GM19239 (cell line): ENCODE measurements at places on chromosomes 11 and 22.

GRCh38 chr11:44973632-44974401 lies 23.1 kb upstream of the TP53I11 start:
- no peak for DNase-seq

DNA sequence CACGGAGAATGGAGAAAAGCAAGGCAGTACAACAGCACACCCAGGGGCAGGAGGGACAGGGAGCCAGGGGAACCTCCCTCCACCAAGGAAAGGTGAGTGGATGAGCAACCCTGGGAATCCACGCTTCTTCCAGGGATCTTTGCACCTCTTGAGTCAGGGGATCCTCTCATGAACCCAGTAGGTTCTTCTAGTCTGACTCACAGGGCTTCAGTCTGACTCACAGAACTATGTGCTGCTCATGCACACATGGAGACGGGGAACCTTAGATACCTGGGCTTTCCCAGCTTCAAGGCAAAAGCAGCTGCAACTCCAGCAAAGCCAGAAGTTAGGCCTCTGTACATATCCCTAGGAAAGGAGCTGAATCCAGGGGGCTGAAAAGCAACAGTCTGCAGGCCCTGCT lies 1021.4 kb upstream of the TENM4 start:
- DNase-seq, result no peak

DNA sequence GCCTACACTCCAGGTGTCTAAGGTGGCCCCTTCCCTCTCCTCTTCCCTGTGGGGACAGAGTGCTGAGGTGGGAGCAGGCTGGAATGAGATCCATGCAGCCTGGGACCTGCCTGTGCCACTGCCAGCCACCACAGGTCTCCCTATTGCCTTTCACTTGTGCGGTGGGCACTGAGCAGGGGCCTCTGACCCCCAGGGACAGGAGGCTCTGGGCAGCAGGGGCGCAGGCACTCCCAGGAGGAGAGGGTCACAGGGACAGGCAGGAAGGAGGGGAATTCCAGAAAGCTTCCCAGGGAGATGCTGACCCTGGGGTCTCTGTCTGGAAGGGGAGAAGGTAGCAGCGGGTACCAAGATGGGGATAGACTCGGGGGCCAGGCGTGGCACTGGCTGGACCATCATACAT lies 228.5 kb upstream of the B3GAT1 start:
- no peak for DNase-seq

DNA sequence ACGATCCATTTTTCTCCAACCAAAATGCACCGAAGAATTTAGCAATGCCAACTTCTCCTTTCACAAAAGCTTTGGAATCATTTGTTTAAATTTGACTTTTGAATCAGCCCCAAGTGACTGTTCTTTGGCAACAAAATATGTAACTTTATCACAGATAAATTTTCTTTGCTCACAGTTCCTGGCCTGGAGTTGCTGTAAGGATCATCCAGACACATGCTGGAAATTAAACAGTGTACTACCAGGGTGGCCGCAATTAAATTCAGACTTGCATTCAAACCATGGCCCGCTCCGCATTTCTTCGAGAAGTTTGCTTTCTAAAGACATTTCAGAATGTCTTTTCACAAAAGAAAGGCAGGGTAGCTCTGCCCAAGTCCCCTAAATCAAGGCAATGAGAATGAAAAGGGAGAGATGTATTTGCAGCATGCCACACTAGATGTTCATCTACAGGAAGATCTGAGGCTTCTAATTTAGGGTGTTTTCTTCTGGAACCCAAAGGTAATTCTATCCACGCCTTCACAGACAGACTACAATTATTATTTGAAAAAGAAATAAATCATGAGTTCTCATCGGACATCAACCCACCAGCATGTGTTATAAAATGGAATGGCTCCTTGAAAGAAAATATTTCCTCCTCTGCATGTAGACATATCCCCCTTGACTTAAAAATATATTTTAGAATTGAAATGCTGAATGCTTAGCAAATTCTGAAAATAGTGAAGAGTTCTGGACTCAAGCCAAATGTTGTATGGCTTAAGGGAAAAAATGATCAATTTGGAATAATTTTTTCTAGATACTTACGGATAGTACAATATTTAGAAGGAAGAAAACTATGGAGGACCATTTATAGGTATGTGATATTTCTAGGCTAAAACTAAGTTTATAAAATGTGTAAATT lies 189.7 kb upstream of the BLID start:
- no peak for DNase-seq

GRCh38 chr22:28547132-28547842 lies 132.4 kb downstream of the TTC28 start:
- DNase-seq, result no peak

- no peak for DNase-seq
Measured at GRCh38 chr11:898540-899190, 11.9 kb downstream of the CHID1 start.

GRCh38 chr11:123702139-123702538 lies 39.3 kb downstream of the ZNF202 start:
- no peak for DNase-seq

- no peak for DNase-seq
Measured at GRCh38 chr11:28144808-28145207, 36.6 kb downstream of the METTL15 start.

GRCh38 chr11:12123799-12124198 lies 13.4 kb downstream of the MICAL2 start:
- DNase-seq, result no peak

- DNase-seq, result no peak
Measured at GRCh38 chr22:17918840-17919239, 105.5 kb downstream of the MICAL3 start.

DNA sequence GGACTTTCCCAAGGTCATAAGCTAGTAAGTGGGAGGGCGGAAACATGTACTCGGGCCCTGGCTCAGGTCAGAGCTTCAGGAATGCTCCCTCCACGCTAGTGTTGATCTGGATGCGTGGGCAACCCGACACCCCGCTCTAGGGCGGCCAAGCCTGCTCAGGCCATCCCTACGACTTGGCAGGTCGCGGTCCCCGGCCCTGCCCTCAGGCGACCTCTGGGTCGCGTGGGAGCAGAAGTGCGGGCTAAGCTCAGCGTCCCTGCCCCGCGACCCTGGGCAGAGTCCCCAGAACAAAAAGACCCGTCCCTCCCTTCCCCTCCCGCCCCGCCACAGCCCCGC lies 781 bp upstream of the TEF start:
- no peak for DNase-seq

GRCh38 chr22:49738006-49738405 lies 89.7 kb downstream of the BRD1 start:
- DNase-seq, result no peak

- DNase-seq, result no peak
Measured at GRCh38 chr11:34149786-34150185, 44.4 kb downstream of the NAT10 start.

GRCh38 chr11:113572136-113572735 lies 97.0 kb upstream of the DRD2 start:
- no peak for DNase-seq

DNA sequence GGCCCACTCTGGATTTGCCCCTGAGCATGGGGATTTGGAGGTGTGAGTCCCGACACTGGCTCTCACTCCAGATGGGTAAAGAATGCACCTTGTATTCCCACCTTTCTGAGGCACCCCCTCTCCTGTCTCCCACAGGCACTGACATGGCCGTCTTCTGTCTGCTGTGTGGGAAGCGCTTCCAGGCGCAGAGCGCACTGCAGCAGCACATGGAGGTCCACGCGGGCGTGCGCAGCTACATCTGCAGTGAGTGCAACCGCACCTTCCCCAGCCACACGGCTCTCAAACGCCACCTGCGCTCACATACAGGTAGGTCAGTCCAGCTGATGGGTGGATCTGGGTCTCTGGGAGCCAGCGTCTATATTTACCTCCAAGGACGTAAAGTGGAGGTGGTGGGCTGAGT lies 54.2 kb upstream of the NNMT start:
- no peak for DNase-seq

DNA sequence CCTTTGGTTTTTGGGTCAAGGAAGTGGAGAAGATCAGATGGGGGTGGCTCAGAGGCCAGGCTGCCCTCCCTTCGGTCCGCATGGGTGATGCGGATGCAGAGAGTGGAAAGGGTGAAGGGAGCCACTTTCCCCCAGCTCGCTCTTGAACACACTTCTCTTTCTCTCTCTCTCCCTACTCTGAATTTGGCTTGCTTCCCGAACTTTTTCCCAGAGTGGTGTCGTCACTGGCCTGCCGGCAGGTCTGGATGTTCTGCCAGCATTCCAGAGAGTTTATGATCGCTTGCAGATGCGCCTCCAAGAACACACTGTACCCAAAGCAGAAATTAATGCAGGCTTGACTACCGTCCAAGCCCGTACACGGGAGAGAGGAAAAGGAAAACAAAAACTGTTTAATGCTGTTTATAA lies 103.2 kb downstream of the ZBTB16 start:
- DNase-seq, result no peak

DNA sequence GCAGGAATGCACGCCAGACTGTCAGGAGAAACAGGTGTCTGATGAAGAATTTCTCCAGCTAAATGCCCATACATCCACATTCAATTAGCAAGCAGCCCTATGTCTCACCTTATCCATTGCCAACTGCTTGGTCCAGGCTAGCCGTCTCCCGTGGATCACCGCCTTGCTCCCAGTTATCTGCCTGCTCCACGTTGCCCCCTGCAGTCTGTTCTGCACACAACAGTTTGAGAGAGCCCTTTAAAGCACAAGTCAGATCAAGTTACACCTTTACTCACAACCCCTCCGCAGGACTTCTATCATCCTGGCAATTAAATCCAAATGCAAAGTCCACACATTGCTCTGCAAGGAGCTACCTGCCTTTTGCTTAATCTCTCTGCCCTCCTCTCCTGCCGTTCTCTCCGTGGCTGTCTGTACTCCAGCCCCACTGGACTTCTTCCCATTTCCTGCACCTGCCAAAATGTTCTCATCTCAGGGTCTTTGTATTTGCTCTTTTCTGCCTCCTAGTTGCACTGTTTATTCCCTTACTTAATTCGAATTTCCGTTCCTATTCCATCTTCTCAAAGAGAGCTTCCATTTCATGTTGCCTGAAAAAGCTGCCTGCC lies 185.3 kb upstream of the LARGE1 start:
- DNase-seq, result peak; percentile 8

DNA sequence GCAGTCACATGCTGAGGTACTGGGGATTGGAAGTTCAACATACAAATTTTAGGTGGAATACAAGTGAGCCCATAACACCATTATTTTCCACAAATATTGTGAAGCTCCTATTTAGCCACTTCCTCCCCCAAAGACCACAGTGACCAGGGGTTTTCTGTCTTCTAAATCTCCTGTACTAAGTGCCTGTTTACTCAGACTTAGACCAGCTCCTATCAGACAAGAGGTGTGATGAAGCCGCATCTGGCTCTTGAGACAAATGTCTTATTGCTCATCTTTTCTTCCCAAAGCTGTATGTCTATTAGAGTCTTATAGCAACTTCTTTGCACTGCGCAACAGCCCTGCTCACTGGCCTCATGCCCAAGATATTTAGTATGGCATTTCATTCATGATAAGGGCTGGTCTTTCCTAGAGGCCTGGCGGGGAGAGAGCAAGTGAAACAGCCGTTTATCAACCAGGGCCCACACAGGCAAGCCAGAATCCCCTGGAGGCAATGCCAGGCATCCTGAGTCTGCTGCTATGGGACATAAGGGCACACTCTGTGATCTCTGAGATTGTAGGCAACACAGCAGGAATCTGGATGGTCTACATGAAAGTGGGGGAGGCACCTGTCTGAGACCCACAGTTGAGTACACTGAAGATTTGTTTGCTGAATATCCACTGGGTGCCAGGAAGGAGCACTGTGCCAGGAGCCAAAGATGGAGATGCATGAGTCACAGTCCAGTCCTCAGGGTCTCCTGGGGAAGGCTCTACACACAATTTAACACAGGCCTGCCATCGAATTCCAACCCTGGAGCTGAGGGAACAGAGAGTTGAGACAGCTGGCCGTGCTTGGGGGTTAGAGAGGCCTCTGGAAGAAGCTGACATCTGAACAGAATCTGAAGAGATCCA lies 78.5 kb upstream of the NCAM1 start:
- no peak for DNase-seq

GRCh38 chr11:13745165-13745564 lies 76.7 kb downstream of the FAR1 start:
- no peak for DNase-seq

GRCh38 chr11:83471831-83472727 lies 185.9 kb upstream of the CCDC90B start:
- no peak for DNase-seq

DNA sequence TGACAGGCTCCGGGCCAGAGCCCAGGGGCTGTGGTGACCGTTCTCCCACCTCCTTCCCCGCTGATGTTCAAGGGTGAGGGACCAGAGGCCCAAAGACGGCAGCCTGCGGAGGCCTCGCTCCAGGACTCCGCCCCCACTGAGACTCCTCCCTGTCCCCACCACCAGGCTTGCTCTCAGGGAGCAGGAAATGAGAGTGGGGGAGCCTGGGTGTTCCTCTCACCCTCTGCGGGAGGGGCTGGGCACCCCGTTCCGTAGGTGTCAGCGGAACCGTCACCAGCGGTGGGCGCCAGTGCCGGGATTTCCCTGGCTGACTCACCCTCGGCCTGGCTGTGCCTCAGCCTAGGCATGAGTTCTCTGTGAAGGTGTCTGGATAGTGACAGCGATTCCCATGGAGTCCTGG lies 15.7 kb downstream of the DAGLA start:
- DNase-seq, result peak; percentile 36

GRCh38 chr22:46748908-46749675 lies 11.0 kb upstream of the CERK start:
- DNase-seq, result no peak

DNA sequence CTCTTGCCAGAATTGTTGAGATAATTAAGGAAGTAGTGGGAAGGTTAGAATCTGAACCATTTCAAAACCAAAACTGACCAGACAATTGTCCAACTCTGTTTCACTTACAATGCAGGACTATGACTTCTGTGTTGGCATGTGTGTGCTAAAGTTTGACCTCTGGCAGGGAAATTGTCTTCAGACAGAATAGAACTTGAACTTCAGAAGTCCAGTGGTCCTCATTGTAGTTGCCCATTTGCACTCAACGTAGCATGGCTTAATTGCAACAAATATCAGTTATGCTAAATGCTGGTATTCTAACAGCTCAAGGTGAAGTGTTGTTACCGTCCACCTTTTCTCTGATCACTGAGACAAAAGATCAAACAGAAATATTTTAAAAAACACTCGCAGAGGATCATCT lies 47.2 kb downstream of the BLID start:
- no peak for DNase-seq

GRCh38 chr11:41289408-41289807 lies 170.0 kb downstream of the LRRC4C start:
- no peak for DNase-seq

GRCh38 chr11:45180848-45181192 lies 34.4 kb downstream of the PRDM11 start:
- no peak for DNase-seq

GRCh38 chr11:110828086-110828485 lies 115.8 kb upstream of the ARHGAP20 start:
- DNase-seq, result no peak

GRCh38 chr11:44140372-44140771 lies 44.9 kb downstream of the EXT2 start:
- no peak for DNase-seq

GRCh38 chr11:65814131-65814985 lies 19.4 kb upstream of the SNX32 start:
- DNase-seq, result no peak

- DNase-seq, result no peak
Measured at GRCh38 chr11:75189911-75190310, 39.0 kb downstream of the SLCO2B1 start.
